ENCODE measurements at places on chromosomes 11 and 22.

- no peak for DNase-seq
Observed at GRCh38 chr11:13771151-13771550, 102.7 kb downstream of the FAR1 start.

DNA sequence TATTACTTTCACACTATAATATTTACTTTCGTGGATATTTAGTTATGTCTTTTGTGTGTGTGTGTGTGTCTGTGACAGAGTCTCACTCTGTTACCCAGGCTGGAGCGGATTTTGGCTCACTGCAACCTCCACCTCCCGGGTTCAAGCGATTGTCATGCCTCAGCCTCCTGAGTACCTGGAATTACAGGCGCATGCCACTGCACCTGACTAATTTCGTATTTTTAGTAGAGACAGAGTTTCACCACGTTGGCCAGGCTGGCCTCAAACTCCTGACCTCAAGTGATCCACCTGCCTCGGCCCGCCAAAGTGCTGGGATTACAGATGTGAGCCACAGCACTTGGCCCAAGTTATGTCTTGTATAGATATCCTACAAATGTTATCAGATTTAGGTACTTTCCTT lies 9.9 kb downstream of the PISD start:
- no peak for DNase-seq

DNA sequence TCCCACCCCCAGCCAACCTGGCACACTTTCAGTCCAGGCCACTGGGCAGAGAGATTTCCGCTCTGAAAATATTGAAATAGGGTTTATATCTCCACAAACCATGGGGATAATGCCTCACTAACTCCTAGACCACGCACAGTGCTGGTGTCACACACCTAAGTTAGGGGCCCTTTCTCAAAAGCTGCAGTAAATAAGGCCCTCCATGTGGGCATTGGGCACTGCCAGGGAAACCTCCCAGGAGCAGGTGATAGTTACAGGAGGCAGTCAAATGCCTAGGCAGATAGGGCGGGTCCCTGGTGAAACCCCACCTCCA lies 3.1 kb upstream of the IL10RA start:
- DNase-seq = no peak

- DNase-seq = no peak
Observed at GRCh38 chr22:22442928-22443709, 65.4 kb downstream of the ZNF280B start.

GRCh38 chr11:33021937-33022336 lies 6.3 kb downstream of the DEPDC7 start:
- no peak for DNase-seq

DNA sequence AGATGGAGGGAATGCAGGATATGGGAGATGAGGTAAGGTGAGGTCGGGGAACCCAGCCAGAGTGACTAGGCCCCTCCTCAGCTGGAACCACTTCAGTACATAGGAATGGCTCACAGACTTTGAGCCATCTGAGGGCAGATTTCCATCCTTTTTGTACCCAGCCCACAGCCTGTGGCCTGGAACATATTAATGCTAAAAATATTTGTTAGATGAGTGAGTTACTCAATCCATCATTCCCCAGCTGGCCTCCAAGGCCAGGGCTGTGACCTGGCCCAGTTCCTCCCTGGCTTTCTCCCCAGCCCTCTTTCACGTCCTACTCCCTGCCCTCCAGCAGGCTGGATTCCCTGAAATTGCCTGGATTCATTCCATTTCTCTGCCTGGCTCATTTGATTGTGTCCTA lies 57.2 kb upstream of the PRDM11 start:
- no peak for DNase-seq

GRCh38 chr22:30238661-30239487 lies 7.7 kb downstream of the LIF start:
- DNase-seq = no peak

- no peak for DNase-seq
Observed at GRCh38 chr11:88447281-88447680, 109.7 kb upstream of the CTSC start.

DNA sequence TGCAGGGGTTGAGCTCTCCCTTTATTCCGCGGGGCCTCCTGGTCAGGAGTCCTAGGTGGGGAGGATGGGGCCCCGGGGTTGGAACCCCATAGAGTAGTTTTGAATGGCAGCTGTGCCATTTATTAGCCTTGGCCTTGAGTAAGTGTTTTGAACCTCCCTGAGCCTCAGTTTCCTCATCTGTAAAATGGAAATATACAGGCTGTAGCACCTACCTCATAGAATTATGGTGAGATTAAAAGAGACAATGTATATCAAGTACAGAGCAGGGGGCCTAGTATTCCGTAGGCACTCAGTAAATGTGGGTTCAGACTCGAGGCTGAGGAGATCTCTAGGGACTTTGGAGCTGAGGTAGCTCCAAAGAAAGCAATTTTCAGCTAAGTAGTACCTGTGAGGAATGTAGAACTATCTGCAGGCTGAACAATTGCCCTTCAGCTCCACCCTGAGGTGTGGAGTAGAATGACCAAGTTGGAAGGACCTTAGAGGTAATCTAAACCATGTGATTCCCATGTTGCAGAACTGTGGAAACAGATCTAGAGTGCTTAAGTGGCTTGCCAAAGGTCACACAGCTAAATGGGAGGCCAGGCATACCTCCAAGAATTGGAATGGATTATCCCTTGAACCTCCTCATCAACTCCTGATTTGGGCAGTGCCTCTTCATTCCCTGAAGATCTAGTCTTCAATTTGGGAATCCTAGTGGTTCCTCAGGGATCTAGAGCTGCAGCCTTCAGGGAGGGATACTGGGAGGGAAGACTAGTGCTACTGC lies 682 bp downstream of the PGAP2 start:
- DNase-seq = peak; percentile 55

- DNase-seq = no peak
Observed at GRCh38 chr11:75868990-75869389, 54.0 kb downstream of the UVRAG start.

- no peak for DNase-seq
Observed at GRCh38 chr22:34880662-34881061, 185.3 kb upstream of the ISX start.

GRCh38 chr11:122811721-122812120 lies 26.6 kb upstream of the CRTAM start:
- DNase-seq = no peak

DNA sequence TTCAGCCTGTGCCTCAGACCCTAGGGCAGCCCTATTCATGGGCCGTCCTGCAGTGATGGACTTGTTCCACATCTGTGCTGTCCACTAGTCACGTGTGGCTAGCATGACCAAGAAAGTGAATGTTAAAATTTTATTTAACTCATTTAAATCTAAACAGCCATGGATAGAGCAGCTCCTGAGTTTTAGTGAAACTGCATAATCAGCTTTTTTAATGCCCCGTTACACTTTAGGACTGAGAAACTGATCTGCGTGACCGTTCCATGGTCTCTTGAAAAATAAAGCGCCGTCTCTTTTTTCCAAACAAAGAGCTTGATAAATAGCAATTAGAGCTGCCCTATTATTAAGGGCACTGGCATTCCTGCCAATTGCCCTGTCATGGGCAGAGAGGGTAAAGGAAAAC lies 76.5 kb upstream of the SNX19 start:
- DNase-seq = no peak

GRCh38 chr11:23364076-23364475 lies 503.8 kb upstream of the CCDC179 start:
- no peak for DNase-seq

DNA sequence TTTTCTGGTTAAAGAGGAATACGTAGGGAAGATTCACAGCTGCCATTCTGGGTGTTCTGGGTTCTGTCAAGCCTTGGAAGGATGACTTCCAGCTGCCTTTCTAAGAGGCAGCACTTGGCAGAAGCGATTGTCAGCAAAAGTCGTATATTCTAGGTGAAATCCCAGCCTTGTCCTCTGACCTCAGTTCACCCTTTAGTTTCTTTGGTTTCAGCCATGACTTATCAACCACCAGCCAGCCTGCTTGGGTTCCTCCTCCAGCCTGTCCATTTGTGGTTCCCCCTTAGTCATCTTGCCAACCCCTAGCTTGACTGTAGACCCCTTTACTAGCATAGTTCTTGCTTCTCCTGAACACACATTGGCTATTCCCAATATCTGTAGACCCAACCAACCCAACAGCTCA lies 102.3 kb upstream of the CD44 start:
- no peak for DNase-seq

GRCh38 chr11:95247127-95247684 lies 16.2 kb upstream of the SESN3 start:
- no peak for DNase-seq

DNA sequence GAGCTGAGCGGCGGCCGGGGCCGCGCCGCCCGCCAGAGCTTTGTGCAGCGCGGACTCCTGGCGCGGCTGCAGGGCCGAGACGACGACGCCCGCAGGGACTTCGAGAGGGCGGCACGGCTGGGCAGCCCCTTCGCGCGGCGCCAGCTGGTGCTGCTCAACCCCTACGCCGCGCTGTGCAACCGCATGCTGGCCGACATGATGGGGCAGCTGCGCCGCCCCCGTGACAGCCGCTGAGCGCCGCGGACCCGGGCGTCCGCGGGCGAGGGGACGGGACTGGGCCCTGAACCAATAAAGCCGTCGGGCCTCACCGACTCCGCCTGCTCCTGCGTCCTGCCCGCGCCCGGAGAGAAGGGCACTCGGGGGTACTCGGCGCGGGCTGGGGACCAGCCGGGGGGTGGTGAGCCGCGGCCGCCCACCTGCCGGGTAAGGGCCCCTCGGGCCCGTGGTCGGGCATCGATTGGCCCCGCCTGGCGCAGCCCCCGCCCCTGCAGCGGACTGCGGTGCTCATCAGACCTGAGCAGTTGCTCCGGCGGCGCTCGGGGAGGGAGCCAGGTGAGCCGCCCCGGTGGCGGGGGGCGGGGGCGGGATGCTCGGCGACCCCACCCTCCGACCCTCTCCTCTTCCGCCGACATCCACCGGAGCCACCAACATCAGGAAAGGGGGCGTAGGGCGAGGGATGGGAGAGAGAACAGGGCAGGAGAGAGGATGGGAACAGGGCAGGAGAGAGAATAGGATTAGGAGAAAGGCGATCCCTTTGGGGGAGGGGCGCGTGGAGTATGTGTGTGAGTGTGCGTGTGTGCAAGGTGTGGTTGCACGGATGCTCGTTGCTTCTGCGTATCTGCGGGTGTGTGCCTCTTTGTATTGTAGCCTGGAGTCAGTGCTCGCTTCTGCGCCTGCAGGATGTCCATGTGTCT lies at the start of gene TMEM25:
Gene TMEM25 (plus strand): TSS at position 510 of the 914 bp plus-strand sequence. CDS start 610 bp downstream, outside the sequence.
- DNase-seq = peak; percentile 21

- no peak for DNase-seq
Observed at GRCh38 chr22:17097701-17098100, 12.9 kb downstream of the IL17RA start.

GRCh38 chr11:5252919-5253265 lies 1.7 kb downstream of the HBG2 start:
- no peak for DNase-seq

DNA sequence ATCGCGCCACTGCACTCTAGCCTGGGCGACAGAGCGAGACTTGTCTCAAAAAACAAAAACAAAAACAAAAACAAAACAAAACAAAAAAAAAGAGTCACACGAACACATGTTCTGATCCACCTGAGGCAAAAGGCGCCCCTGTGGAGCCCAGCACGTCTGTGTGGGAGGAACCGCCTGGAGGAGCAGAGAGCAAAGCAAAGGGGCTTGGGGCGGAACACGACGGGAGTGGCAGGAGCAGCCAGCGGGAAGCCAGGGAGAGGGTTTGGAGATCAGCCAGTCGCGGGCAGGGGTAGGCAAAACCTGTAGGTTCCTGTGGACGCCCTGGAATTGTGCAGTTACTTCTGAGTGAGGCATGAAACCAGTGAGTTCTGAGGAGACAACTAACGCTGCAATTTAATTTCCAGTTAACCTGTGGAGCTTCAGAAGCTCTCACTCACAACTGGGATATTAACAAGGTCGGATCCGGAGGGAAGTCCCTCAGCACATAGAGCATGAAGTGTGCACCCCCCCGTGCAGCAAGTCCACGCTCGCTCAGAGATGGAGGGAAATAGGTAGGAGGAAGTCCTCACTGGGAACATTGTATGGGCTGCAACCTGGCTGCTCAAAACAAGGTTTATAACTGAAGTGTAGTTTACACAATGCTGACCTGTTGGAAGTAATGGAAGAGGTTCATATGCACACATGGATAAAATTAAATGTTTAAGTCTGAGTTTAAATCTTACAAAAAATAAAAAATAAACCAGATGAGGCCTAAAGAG lies 13.2 kb upstream of the USP18 start:
- no peak for DNase-seq

- no peak for DNase-seq
Observed at GRCh38 chr11:1660111-1660867, 30.7 kb downstream of the KRTAP5-5 start.

- DNase-seq = no peak
Observed at GRCh38 chr22:23163665-23164064, 16.6 kb upstream of the BCR start.

- no peak for DNase-seq
Observed at GRCh38 chr11:45859661-45860140, 12.4 kb downstream of the CRY2 start.

DNA sequence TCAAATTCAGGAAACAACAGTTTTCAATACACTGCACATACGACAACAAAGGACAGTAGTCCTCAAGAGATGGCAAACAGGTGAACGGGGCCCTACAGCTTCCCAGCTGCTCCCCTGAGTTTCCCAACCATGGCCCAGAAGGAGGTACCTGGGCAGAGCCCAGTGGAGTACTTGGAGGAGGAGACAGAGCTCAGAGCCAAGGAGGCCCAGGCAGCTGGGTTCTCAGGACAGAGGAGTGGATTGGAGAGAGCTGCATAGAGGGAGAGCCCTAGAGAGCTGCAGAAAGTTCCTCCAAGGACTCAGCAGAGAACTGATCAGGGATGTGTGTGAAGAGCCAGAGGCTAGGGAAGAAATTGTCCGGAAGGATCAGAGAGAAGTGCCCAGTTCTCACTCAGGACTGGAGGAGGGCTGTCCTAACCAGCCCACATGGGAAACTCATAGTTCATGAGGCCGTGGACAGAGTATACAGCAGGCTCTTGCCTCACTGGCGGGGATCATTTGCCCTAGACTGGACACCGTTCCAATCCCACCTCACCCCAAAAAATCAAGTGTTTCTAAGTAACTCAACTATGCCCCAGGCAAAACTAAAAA lies 7.6 kb upstream of the ASCL2 start:
- DNase-seq = no peak

GRCh38 chr11:45450189-45450588 lies 164.0 kb upstream of the SYT13 start:
- no peak for DNase-seq

GRCh38 chr11:14554959-14555358 lies 34.8 kb upstream of the PSMA1 start:
- DNase-seq = no peak

- DNase-seq = no peak
Observed at GRCh38 chr22:31496735-31497146, 405 bp downstream of the SFI1 start.

Measured in SHP77 treated with DMSO at 0.1 percent for 48 hours (cell line).